ENCODE measurements at places on chromosomes 11 and 22.

DNA sequence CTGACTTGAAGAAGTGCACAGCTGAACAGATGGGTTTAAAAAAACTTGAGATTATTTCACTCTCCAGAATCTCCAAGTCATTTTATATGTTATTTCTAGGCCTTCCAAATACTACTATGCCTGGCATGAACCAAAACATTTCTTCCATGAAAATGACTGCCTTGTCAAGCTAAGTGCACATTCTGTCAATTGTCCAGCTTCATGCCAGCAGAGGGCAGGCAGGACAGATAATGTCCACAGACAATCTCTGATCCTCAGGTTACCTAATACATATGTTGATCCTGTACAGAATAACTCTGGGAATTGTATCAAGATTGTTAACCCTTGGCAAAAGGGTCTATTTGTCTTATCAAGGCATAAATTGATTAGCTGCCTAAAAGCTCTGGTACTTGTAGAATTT lies 229.5 kb downstream of the AASDHPPT start:
- no peak for DNase-seq

DNA sequence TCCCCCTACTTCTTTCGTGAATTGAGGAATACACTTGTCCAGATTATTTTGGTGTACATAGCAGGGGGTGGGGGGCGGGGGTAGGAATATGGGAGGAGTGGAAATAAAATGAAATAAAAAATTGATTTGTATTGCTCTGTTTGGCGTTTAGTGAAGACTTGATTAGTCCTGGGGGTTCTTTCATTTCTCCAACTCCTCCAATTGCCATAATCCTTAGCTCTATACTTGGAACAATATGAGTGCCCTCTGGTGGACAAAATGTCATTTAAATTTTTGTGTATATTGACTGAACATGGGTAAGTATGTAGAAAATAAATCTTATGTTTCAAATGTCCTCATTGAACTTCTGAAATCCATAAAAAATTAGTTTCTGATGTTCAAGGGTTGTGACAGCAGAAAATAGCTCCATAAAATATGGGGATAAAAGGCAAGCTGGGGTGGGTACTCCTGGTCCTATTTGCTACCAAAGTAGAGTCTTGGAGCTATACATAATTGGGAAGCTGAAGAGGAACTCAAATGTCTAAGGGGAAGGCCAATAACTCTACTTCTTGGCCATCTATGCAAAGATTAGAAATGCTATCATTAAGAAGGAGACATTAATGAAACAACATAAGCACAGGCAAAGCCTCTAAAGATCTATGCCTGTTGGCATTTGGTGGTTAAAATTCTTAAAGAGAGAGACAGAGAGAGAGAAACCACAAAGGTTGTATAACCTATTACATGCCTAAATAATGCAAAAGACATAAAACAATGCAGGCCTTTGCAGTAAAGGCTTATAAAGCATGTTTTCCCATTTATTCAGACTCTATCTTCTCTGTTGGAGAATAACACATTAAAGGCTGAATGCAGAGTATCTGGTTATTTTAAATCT lies 421.6 kb downstream of the METTL15 start:
- no peak for DNase-seq

GRCh38 chr11:85896876-85897275 lies 41.7 kb downstream of the CCDC83 start:
- DNase-seq: no peak

DNA sequence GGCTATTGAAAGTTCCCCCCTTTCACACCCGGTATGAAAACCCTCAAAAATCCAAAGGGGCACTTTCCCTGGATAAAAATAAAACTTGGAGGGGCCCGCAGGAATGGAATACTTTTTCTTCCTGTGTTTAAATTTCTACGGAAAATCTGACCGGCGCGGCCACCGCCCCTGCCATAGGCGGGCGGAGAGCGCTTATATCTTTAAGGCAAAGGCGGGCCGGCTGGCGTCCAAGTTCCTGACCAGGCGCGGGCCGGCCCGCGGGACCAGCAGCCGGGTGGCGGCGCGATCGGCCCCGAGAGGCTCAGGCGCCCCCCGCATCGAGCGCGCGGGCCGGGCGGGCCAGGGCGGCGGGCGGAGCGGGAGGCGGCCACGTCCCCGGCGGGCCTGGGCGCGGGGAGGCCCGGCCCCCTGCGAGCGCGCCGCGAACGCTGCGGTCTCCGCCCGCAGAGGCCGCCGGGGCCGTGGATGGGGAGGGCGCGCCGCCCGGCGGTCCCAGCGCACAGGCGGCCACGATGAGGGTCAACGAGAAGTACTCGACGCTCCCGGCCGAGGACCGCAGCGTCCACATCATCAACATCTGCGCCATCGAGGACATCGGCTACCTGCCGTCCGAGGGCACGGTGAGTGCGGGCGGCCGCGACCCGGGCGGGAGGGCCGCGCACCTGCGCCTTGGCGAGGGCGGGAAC lies at the start of gene ANO1:
Gene ANO1 (plus strand): TSS at position 223 of the 686 bp plus-strand sequence. CDS start 290 bp downstream, at position 513.
- DNase-seq: no peak

- no peak for DNase-seq
Observed at GRCh38 chr11:94922321-94923003, 50.9 kb downstream of the CWC15 start.

GRCh38 chr11:623349-623869 lies 1.3 kb downstream of the CDHR5 start:
- no peak for DNase-seq

- no peak for DNase-seq
Observed at GRCh38 chr11:130428316-130429119, at the start of gene ADAMTS8. Gene ADAMTS8, minus strand, starts transcription at chr11:130428609. Its CDS starts 323 bp downstream, at chr11:130428286.

- DNase-seq: no peak
Observed at GRCh38 chr22:35314161-35314942, 14.7 kb downstream of the TOM1 start.

GRCh38 chr11:116605543-116606459 lies 167.0 kb downstream of the BUD13 start:
- peak; percentile 65 for DNase-seq

Data from activated CD8-positive, alpha-beta memory T cell treated with anti-CD3 and anti-CD28 coated beads, Interleukin-2, amount 10 ng/mL, durations not matched to agents 7 days and 5 days (primary cell).